ENCODE measurements at places on chromosomes 6 and 20.

DNA sequence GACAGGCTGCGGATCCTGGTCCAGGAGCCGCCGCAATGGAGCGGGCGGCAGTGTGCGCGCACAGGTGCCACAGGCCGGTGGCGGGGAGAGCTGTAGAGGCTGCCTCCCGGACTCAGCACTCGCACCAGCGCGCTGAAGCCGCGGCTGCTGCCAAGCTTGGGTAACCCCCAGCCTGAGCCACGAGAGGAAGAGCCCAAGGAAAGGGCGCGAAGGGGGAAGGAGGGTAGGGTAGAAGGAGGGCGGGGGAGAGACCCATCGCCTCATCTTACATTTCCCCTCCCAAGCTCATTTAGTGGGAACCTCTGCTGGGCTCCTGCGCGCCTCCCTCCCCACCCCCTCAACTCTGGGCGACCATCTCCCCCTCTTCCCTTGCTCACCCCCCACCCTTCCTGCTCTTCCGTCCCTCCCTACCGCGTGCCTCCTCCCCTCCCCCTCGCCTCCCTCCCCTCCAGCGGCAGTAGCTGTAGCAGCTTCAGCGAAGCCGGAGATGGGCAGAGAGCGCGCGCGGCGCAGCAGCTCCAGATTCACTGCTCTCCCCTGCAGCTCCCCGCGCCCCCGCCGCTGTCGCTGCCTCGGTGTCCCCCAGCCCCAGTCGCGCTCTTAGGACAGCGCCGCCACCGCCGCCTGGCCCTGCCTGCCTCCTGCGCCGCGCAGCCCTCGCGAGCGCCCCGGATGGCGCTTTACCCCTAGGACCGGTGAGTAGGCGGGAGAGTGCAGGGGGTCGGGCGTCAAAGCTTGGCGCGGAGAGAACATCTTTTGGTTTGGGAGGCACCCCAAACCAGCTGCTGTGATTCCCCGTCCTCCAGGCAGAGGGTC, at the start of gene FUT9:
Gene FUT9, plus strand, starts transcription at position 457 of the 816 bp plus-strand sequence. CDS start 187,182 bp downstream, outside the sequence.
- no peak for DNase-seq

DNA sequence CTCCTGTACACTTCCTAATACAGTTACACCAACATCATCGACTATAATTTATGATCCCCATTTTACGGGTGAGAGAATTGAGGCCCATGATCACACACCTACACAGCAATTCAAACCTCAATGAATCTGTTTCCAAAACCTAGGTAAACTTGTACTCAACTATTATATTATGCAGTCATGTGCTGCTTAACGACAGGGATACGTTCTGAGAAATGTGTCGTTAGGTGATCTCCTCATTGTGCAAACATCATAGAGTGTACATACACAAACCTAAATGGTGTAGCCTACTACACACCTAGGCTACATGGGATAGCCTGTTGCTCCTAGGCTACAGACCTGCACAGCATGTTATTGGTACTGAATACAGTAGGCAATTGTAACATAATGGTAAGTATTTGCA, 385.6 kb downstream of the ARHGAP18 start:
- DNase-seq: no peak

DNA sequence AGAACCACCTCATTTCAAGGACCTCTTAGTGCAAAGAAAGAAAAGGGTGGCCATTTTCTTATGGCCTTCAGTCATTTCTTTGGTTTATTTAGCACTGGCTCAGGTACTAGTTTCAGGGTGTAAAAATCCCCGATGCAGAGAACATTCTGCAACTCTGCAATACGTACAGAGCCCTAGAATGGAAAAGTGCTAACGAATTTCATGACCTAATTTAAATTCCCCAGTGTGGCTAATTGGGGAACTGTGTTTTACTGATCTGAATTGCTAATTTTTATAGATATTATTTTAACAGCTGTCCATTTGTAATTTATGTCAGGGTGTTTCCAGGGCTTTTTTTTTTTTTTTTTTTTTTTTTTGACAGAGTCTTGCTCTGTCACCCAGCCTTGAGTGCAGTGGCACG, 160.7 kb downstream of the UST start:
- DNase-seq: no peak

DNA sequence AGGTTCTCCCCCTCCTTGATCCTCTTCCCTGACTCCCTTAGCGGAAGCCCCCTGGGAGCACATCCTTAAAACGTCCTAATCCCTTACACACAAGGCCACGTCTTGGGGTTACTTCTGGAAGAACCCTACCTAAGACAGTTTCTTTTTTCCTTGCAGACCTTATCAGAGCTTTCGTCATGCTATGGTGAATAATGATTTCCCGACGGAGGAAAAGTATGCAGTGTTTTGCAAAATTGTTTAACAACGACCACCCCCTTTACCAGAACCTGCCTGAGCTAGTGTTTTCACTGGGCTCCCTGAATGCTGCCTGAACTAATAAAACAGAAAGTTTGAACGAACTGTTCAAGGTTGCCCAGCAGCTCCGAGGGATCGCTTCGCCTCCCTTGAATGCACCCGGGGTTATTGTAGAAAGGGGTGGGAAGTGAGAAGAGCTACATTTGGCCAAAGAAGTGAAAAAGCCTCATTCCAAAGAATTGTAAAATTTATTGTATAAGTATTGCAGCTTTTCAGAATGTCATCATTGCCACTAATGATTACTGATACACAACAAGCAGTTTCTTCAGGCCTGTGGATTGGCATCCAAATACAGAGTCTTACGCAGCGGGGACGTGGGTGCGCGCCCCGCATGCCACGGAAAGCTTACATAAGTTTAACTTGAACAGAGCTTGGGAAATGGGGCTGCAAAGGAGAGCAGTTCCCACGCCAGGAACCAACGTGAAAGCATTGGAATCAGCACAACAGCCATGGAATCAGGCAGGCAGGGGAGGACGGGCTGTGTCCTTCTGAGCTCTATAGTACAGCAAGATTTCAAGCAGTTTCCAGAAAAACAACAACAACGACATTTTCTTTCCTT, 27.9 kb upstream of the ZBP1 start:
- DNase-seq: no peak

DNA sequence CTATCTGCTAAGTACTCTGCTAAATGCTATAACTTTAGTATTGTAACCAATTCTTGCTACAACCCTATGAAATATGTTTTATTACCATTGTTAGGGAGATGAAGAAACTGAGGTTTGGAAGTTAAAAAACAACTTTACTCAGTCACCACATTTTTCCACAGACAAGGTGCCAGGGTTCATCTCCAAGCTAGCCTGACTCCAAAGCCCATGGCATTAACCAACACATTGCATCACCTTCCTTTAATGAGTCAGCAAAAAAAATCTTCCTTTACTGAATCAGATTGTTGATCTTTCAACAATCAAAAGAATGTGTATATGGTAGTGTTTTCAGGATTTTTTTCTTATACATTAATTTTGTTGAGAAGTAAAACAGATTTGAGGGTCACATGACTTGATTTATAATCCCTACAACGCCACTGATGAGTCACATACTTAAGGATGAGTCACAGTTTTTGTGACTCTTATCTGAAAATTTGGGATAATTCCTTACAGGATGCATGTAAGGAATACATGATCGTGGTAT, 41.5 kb downstream of the MAN1A1 start:
- peak; percentile 33 for DNase-seq

- DNase-seq: no peak
These were observed 622.6 kb downstream of the EPM2A start for GRCh38 chr6:145112711-145113148.

GRCh38 chr6:106339334-106340029, 13.9 kb upstream of the ATG5 start:
- DNase-seq: peak; percentile 68

- DNase-seq: no peak
These were observed 11.6 kb upstream of the STX16 start for GRCh38 chr20:58639182-58640146.

DNA sequence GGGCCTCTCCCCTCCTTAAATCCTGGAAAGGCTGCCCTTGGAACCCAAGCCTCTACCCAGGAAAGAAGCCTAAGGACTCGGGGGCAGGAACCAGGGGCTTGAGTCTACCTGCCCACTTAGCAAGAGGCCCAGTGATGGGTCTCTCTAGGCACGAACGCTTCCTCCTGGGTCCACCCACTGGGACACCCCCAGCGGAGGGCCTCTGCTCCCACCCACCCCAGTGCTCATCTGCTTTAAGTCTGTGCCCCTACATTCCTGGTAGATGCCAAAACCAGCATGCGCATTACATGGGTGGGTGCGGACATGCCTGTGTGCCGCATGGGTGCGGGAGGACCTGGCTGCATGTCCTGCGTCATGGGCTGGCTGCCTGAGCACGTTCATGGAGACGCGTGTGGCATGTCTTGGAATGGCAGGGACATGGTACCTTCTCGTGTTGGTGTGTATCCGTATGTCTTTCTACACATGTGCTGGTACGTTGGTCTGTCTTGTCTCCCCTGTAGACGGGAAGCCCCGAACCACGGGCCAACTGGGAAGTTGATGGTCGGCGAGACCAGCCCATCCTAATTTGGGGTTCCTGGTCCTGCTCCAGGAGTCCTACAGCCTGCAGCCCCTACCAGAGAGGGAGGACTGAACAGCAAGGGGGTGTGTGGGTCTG, 29.3 kb downstream of the SNPH start:
- DNase-seq: no peak

GRCh38 chr6:168600381-168600780, 159.4 kb downstream of the SMOC2 start:
- DNase-seq: no peak

GRCh38 chr6:21713481-21713880, 119.9 kb downstream of the SOX4 start:
- DNase-seq: peak; percentile 42

DNA sequence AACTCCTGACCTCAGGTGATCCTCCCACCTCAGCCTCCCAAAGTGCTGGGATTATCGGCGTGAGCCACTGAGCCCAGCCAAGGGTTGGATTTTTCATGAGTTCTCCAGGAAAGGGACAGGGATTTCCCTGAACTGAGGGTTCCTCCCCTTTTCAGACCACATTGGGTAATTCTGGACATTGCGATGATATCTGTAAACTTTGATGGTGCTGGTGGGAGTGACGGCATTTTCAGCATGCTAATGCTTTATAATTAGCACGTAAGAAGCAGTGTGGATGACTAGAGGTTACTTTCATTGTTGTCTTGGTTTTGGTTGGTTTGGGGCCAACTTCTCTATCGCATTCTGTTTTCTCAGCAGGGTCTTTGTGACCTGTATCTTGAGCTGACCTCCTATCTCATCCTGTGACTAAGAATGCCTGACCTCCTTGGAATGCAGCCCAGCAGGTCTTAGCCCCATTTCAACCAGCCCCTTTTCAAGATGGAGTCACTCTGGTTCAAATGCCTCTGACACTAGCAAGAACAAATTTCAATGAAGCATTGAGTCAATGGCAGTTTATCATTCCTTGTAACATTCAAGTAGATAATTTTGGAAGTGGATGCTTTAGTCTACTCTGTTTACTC, 156.5 kb downstream of the TTLL2 start:
- DNase-seq: peak; percentile 79

- DNase-seq: no peak
These were observed 6.4 kb downstream of the RPS12 start for GRCh38 chr6:132820629-132821381.

- no peak for DNase-seq
These were observed 39.2 kb downstream of the ZNF184 start for GRCh38 chr6:27433714-27434113.

- no peak for DNase-seq
These were observed 551.9 kb downstream of the EYS start for GRCh38 chr6:65155083-65155482.

DNA sequence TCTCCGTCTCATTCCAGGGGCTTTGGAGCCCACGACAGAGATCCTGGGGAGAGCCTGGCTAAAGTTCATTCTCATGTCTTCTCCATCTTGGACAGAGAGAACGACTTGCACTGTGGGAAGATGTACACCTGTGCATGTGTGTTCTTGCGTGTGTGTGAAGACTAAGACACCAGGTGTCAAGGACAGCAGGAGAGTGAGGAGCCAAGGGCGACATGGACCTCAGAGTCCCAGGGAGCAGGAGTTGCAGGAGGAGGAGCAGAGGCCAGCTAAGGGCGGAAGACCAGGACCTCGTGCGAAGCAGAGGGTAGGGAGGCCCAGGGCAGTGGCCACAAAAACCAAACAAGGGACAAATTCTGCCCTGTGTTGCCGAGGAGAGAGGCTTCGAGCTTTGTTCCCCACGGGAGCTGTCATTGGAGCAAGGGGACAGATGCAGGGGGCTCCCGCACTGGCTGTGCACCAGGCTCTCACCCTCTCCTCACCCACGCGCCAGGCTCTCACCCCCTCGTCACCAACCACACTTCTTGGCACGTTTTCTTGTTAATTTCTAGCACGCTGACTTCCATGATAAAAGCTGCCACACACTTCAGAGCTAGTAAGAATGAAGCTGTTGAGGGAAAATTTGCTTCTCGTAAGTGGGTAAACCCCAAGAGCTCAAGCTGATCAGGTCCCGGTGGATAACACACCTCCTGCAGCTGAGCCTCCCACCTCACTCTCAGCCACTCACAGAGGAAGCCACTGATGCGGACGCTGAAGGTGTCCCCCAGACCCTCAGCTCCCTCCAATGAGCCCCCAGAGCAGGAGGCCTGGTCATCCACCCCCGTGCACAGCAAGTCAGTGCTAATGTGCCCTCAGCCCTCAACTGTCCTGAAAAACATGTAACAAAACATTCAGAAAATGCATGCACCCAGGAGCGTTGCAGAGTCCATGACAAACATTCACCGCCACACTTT, 62.6 kb downstream of the DLL1 start:
- no peak for DNase-seq

- DNase-seq: peak; percentile 69
These were observed 1.3 kb upstream of the CDYL start for GRCh38 chr6:4774715-4775493.

GRCh38 chr6:111996144-111996865, 57.6 kb upstream of the CCN6 start:
- no peak for DNase-seq

DNA sequence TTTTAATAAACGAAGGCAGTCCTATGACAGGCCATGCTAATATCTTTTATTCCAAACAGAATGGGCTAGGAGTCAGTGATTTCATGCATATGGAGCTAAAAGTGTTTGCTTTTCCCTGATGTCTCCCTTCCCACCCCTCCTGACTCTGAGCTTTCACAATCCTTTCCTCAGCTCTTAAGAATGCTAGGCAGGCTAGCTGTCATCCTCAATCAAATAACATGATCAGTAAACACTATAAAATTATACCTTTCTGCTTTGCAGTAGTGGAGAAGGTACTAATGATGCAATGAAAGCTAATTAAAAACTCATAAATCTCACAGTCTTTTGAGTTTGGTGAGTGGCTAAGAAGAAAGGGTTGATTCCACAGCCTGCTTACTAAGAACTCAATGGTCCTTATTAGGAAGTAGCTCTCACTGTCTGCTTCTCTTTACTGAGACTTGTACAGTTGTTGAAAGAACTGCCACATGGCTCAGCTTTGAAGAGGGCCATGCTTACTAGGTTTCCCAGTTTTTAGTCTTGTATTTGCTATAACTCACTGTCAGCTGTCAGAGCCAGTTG, 250.9 kb upstream of the JAG1 start:
- no peak for DNase-seq

All from inflammatory macrophage treated with lipopolysaccharide for 4 hours (primary cell).